Aorta (tissue), 5 donors: ENCODE measurements at places on chromosomes 4 and X.

GRCh38 chr4:152075253-152075928 is 314.6 kb upstream of the GATB start:
- no peaks in the 10 kb centered on the region for H3K4me1 ChIP-seq
- H3K27me3 ChIP-seq = no peaks in the 10 kb centered on the region
- H3K27ac ChIP-seq = no peak overlapping the region
- no peak overlapping the region for H3K4me3 ChIP-seq
- H3K36me3 ChIP-seq = no peaks in the 10 kb centered on the region

- H3K27me3 ChIP-seq = no peaks in the 10 kb centered on the region
- peak overlapping the region; percentile 93 for H3K27ac ChIP-seq
- peaks cover 2% of the 10 kb centered on the region for H3K36me3 ChIP-seq
- peak overlapping the region; percentile 12 for H3K4me3 ChIP-seq
Observed at GRCh38 chr4:182918044-182918607, 940 bp upstream of the DCTD start.

- no peak overlapping the region for H3K27ac ChIP-seq
- H3K4me3 ChIP-seq = no peak overlapping the region
- H3K27me3 ChIP-seq = no peaks in the 10 kb centered on the region
- no peaks in the 10 kb centered on the region for H3K36me3 ChIP-seq
- no peaks in the 10 kb centered on the region for H3K4me1 ChIP-seq
- DNase-seq = no peak
Observed at GRCh38 chr4:100823066-100823992, 305.5 kb upstream of the EMCN start.

GRCh38 chrX:39745818-39746217 is 351.9 kb downstream of the BCOR start:
- H3K27me3 ChIP-seq = no peaks in the 10 kb centered on the region
- no peaks in the 10 kb centered on the region for H3K36me3 ChIP-seq
- H3K27ac ChIP-seq = no peak overlapping the region
- no peak for DNase-seq
- peaks cover 3% of the 10 kb centered on the region for H3K4me1 ChIP-seq
- H3K4me3 ChIP-seq = no peak overlapping the region

GRCh38 chrX:111352424-111352823 is 59.6 kb downstream of the DCX start:
- no peak for DNase-seq
- no peak overlapping the region for H3K4me3 ChIP-seq
- no peaks in the 10 kb centered on the region for H3K27me3 ChIP-seq
- no peaks in the 10 kb centered on the region for H3K36me3 ChIP-seq

GRCh38 chr4:21451032-21451431 is 497.5 kb downstream of the KCNIP4 start:
- H3K36me3 ChIP-seq = no peaks in the 10 kb centered on the region
- no peaks in the 10 kb centered on the region for H3K4me1 ChIP-seq
- H3K27ac ChIP-seq = no peak overlapping the region
- no peaks in the 10 kb centered on the region for H3K27me3 ChIP-seq

DNA sequence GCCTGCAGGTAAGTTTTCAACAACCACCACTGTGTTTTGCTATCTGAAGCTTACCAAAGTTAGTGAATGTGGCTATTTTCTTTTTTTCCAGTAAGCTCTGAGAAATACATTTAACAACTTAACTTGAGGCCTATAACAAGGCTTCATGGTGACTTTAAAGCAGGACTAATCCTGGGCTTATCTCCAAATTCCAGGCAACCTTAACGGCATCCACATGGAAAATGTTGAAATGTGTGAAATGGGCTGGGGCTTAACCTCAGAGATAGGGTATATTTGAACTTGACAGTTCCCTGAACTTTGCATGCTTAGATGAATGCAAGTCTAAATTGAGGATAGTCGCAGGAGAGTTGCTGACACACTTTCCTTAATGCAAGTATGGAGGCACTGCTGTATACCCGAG is 539.2 kb downstream of the GALNTL6 start:
- no peaks in the 10 kb centered on the region for H3K36me3 ChIP-seq
- no peaks in the 10 kb centered on the region for H3K27me3 ChIP-seq
- no peak overlapping the region for H3K4me3 ChIP-seq
- no peaks in the 10 kb centered on the region for H3K4me1 ChIP-seq

- no peak for DNase-seq
- no peak overlapping the region for H3K27ac ChIP-seq
- H3K4me1 ChIP-seq = no peaks in the 10 kb centered on the region
- no peaks in the 10 kb centered on the region for H3K27me3 ChIP-seq
- H3K36me3 ChIP-seq = no peaks in the 10 kb centered on the region
- H3K4me3 ChIP-seq = no peak overlapping the region
Observed at GRCh38 chr4:40283968-40284367, 51.2 kb upstream of the CHRNA9 start.

DNA sequence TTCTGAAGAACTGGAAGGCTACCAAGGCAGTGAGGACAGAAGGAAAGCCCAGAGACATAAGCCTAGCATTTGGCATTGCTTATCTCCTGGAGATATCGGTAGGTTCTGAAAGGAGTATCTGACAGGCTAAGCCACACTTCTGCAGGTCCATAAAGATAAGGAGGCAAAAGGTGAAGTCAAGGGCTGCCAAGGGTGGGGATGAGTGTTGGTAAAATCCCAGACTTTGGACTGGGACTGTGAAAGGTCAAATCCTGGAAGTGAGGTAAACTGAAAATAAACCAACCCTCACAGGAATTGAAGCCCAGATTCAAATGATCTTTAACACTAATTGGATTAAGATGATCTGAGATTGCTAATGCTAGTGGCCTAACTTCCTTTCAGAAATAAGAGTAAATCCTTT is 27.4 kb downstream of the GK start:
- H3K4me3 ChIP-seq = no peak overlapping the region
- DNase-seq = no peak
- no peaks in the 10 kb centered on the region for H3K4me1 ChIP-seq
- H3K27me3 ChIP-seq = no peaks in the 10 kb centered on the region
- H3K27ac ChIP-seq = no peak overlapping the region

DNA sequence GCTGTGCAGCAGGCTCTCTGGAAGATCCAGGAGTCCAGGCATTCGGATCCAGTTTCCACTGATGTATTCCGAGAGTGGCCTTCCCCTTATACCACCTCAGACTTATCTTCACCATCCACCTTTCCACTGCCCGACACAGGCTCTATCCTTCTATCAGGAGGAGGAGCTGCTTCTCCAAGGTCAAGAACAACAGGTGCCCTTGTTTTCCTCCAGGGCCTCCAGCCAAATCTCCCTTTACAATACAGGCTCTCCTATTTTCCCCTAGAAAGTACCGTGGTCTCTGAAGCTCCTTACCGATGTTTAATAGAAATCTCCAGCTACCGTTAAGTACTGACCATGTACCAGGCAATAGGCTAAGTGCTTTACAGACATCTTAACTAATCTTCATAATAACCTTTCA is 61.3 kb downstream of the AFAP1 start:
- H3K4me3 ChIP-seq = no peak overlapping the region
- H3K27ac ChIP-seq = peak overlapping the region; percentile 61
- no peak for DNase-seq
- H3K4me1 ChIP-seq = peaks cover 6% of the 10 kb centered on the region
- no peaks in the 10 kb centered on the region for H3K36me3 ChIP-seq

GRCh38 chrX:117919755-117920154 is 196.9 kb downstream of the KLHL13 start:
- no peak overlapping the region for H3K27ac ChIP-seq
- H3K27me3 ChIP-seq = no peaks in the 10 kb centered on the region
- H3K36me3 ChIP-seq = no peaks in the 10 kb centered on the region
- no peaks in the 10 kb centered on the region for H3K4me1 ChIP-seq
- no peak overlapping the region for H3K4me3 ChIP-seq

GRCh38 chr4:3657902-3658529 is 108.2 kb upstream of the ADRA2C start:
- peak overlapping the region; percentile 64 for H3K27ac ChIP-seq
- no peaks in the 10 kb centered on the region for H3K36me3 ChIP-seq
- no peak overlapping the region for H3K4me3 ChIP-seq
- no peaks in the 10 kb centered on the region for H3K4me1 ChIP-seq

- no peak for DNase-seq
- H3K36me3 ChIP-seq = no peaks in the 10 kb centered on the region
- no peaks in the 10 kb centered on the region for H3K27me3 ChIP-seq
- no peak overlapping the region for H3K4me3 ChIP-seq
Observed at GRCh38 chrX:96453139-96453538, 231.5 kb upstream of the DIAPH2 start.

- no peaks in the 10 kb centered on the region for H3K36me3 ChIP-seq
- no peaks in the 10 kb centered on the region for H3K27me3 ChIP-seq
- no peak for DNase-seq
- no peak overlapping the region for H3K4me3 ChIP-seq
- H3K27ac ChIP-seq = no peak overlapping the region
Observed at GRCh38 chrX:41759817-41760216, 35.8 kb downstream of the GPR82 start.
